ENCODE measurements at places on chromosomes 1 and 21.

GRCh38 chr1:22326372-22326915, 125.2 kb upstream of the ZBTB40 start:
- no peak for DNase-seq

- DNase-seq: no peak
Measured at GRCh38 chr1:200448034-200448762, 38.4 kb upstream of the ZNF281 start.

- no peak for DNase-seq
Measured at GRCh38 chr1:171616586-171616985, 5.5 kb upstream of the MYOCOS start.

GRCh38 chr1:233327651-233328141, at the start of gene MAP3K21:
Gene MAP3K21 (plus strand): TSS chr1:233327724. CDS start chr1:233328029, 305 bp downstream.
- no peak for DNase-seq

DNA sequence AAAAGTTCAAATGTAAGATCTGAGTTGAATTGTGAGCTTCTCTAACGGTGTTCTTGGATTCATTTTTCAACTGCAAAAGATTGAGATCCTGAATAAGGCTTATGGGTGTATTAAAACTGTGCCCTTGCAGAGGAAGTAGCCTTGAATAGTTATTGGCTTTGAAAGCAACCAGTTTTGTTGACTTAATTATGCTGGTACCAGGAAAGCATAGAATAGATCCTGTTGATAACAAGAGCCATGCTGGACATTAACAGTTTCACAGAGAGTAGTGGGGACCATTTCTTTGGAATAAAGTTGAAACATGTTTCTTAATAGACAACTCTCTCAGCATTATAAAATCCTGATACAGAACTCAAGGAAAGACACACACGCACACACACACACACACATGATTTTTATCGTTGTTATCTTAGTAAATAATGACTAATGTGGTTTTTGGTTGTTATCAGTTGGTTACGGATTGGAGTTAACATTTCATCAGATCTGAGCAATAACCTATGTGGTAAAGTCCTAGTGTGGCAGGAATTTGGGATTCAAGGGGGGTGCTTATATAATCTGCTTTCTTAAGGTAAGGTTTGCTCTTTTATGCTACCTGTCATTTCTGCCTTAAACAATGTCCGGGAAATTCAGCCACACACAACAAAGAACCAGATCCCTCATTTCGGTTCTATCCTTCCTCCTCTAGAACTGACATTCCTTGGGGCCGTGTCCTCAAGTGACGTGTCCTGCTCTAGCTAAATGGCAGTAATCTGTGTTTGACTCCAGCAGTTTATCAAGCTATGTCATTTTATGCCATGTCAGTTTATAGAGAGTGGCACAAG, 330.9 kb downstream of the CHRM3 start:
- no peak for DNase-seq

GRCh38 chr1:23810818-23811540, 10.4 kb upstream of the GALE start:
- peak; percentile 15 for DNase-seq

DNA sequence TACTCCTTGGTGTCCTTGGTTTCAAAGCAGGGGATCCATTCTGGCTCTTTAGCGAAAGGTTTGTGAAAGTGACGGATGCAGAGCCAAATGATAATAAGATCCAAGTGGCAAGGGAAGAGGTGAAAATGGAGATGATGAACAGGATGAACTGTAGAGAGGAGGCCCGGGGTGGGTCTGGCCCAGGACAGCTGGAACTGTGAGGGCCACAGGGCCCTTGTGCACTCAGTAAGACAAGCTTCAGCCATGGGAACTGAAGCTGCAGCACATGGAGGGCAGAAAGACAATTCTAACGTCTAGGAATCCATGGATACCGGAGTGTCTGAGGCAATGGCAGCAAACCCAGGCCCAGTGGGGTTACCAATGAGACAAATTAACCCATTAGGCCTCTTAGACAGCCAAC, 4.8 kb downstream of the KCNA2 start:
- DNase-seq: no peak

DNA sequence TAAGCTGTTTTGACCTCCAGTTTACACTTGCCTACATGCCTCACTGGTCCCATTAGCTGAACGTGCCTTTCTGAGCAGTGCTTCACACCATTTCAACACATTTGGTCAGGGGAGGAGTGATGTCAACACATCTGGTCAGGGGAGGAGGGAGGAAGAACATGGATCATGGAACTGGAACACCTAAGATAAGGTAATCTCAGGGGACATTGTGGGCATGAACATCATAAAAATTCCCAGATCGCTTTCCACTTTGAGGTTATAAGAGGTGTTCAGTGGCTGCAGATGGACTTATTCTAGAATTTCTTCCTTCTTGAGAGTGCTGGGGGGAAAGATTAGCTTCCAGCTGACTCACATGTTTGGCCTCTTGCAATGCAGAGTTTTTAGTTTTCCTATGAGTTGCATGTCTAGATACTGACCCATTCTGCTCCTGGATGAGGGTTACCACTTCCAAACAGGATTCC, 2.0 kb downstream of the QSOX1 start:
- no peak for DNase-seq

- no peak for DNase-seq
Measured at GRCh38 chr1:184270556-184270955, 116.3 kb upstream of the C1orf21 start.

DNA sequence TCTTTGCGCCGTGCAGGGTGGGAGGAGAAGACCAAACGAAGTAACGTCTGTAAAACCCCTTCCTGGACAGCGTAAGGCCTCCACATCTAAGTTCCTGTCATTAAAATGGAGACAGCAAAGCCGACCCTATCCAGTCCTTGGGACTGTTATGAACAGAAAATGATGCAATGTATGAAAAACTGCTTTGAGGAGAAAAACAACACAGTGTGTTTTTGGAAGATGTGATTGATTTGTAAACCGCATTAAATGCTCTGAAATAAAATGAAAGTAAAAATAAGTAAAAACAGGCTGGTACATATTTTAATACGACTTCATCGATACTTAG, 827 bp upstream of the URB1 start:
- DNase-seq: no peak

- DNase-seq: no peak
Measured at GRCh38 chr1:194174528-194174927, 988.1 kb upstream of the B3GALT2 start.

DNA sequence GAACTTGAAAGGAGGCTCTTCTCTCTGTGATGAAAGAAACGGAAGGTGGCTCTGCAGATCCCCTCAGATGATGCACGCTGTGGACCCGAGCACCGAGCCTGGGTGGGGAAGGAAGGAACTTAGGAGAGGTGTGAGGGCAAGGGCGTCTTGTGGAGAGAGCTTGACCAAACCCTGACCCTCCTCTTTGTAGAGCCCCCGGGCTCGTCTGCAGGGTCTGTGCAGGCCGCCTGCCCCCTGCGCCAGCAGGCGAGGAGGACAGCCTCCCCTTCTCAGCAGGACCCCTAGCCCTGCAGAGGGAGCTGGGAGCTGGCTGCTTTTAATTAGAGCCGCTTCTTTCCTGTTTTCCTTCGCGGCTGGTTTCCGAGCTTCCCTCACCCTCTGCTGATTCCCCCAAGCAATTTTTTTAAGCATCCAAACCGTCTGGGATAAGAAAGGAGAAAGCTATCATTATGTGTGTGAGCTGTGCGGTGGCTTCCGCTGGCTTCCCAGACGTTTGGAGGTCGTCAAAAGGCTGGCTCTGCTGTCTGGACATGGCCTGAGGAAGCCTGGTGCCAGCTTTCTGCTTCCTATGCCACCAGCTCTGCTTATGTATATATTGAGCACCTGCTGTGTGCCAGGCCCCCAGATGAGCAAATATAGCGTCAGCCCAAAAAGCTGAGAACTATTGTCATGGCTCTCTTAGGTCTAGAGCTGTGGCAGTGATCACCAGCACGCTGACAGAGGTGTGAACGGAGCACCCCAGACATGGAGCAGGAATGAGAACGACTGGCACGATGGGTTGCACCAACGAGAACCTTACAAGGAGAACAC, 160.2 kb upstream of the IRF2BP2 start:
- no peak for DNase-seq

DNA sequence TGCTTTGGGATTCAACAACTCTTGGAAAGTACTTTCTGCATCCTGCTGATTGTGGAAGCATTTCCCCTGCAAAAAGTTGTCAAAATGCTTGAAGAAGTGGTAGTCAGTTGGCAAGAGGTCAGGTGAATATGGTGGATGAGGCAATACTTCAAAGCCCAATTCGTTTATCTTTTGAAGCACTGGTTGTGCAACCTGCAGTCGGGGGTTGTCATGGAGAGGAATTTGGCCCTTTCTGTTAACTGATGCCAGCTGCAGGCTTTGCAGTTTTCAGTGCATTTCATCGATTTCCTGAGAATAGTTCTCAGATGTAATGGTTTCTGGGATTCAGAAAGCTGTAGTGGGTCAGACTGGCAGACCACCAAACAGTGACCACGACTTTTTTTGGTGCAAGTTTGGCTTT, 47.6 kb upstream of the GJA5 start:
- no peak for DNase-seq

GRCh38 chr1:96474985-96475743, 246.4 kb upstream of the PTBP2 start:
- no peak for DNase-seq

DNA sequence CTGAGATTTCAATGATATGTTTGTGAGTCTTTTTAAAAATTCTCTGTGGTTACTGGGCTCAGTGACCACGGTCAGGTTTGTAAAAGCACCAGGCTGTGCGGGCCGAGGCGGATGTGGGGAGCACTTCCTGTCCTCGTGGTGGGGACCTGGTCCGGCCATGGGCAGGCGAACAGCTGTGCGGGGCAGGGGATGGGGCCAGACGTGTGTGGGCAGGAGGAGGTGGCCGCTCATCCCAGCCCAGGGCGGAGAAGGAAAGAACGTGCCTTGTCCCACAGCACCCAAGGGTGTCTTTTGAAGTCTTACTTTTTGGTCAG, 5.2 kb upstream of the OXCT2 start:
- no peak for DNase-seq

- no peak for DNase-seq
Measured at GRCh38 chr1:59452559-59452958, 155.7 kb downstream of the FGGY start.

GRCh38 chr1:29237129-29237821, 953 bp downstream of the PTPRU start:
- no peak for DNase-seq

- no peak for DNase-seq
Measured at GRCh38 chr1:86423473-86423872, 498 bp upstream of the CLCA2 start.

DNA sequence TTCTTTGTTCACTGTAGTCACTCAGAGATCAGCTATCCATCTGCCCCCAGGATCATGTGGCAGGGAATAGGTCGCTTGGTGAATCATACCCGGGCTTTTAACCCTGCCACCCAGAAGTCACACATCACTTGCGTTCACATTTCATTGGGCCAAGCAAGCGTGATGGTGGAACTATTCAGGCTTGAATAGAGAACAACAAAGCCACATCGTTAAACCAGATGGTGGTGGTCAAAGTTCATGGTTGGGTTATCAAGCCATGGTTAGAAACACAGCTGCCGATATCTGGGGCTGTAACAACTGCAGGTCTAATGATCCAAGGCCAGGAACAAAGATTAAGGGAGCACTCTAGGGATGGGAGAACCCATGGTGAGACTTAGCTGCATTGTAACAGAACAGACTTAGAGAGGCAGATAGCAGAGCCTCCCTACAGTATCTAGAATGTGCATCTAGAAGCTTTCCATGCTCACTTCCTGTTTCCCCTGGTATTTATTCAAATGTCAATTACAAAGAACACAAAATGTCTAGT, 40.0 kb upstream of the PTPRC start:
- no peak for DNase-seq

- DNase-seq: no peak
Measured at GRCh38 chr1:184930645-184931044, 43.7 kb downstream of the NIBAN1 start.

GRCh38 chr1:245946905-245947304, 560.2 kb downstream of the SMYD3 start:
- no peak for DNase-seq

DNA sequence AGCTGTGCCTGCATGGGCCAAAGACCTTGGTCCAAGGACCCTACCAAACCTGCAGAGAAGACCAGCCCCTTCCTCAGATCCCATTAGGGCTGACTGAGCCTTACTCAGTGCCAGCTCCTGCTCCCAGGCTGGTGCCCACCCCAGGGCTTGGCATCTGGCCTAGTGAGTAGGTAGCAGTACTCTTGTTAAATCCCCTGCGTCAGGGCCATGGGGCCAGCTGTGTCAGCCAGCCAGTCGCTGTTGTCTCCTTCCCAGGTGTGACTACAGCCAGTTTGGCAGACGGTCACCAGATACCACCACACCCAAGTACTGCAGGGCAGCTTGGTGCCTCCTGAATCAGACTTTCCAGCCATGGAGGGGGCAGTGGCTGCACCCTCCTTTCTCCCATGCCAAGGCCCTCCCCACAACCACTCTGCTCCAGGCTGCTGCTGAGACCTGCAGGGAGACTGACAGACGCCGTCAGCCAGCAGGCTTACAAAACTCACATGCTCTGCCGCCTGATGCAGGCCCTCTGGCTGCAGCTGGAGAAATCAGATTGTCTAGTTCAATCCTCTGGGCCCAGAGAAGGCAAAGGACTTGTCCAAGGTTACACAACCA, 3.0 kb downstream of the TENT5B start:
- no peak for DNase-seq

DNA sequence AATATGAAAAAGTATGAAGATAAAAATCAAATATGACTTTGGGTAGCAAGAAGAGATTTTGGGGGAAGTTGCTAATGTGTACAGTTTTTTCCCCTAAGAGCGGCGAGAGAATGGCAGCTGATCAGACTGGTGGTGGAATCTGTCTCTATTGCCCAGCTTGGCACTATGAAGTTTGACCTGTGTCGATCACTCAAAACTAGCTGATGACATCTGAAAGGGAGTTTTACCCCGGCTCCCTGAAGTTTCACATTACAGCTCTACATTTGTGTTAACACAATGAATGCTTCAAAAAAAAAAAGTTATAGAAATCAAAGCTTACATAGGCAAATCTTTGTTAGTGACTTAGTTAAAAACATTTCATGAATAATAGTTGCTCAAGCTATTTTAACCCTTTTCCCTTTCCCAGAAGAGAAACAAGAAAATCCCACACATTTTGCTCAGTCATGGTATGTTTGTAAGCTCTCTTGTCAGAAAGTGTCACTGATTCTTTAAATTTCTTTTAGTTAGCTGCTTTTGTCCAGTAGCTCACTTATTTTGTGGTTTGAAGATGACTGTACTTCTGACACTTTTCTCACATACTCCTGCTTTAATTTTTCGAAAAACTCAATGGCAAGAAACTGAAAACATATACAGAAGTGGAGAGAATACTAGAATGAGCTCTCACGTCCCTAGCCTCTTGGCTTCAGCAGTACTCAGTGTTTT, 41.3 kb downstream of the DYRK1A start:
- no peak for DNase-seq

All from NCI-H1930 (cell line).